ENCODE measurements at places on chromosomes 12 and 14.

DNA sequence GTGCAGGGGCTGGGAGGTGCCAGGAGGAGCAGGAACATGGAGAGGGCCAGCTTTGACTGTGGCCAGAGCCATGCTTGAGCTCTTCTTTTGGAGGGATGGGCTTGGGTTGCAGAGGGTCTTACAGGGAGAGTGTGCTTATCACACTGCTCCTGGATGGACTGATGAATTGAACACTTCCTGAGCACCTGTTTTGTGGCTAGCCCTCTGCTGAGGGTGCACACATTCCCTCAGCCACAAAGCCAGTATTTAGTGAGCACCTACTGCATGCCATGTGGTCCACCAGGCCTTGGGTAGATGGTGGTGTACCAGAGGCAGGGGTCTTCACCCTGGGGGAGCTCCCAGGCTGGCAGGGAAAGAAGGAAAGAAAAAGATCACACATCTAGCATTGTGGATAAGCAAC is 118.9 kb downstream of the SLC25A47 start:
- no peak for DNase-seq

GRCh38 chr12:14723763-14724162 is 27.4 kb upstream of the GUCY2C start:
- no peak for DNase-seq

GRCh38 chr14:65906948-65907347 is 494.4 kb downstream of the FUT8 start:
- DNase-seq: no peak

GRCh38 chr12:68317047-68317667 is 15.0 kb downstream of the MDM1 start:
- DNase-seq: no peak

GRCh38 chr14:69077841-69078240 is 75.1 kb downstream of the DCAF5 start:
- no peak for DNase-seq

DNA sequence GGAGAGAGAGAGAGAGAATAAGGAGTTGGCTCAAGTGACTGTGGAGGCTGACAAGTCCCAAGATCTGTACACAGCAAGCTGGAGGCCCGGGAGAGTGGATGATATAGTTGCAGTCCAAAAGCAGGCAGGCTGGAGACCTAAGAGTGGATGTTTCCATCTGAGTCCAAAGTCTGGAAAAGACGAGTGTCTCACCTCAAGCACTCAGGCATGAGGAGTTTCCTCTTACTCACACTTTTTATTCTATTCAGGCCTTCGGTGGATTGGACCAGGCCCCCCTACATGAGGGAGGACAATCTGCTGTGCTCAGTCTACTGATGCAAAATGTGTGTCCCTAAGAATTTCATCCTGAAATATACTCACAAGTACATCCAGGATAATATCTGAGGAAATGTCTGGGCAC is 484.6 kb downstream of the VRK1 start:
- no peak for DNase-seq

Measured in tibial nerve (tissue), 4 donors.